Activated CD4-positive, alpha-beta T cell treated with anti-CD3 and anti-CD28 coated beads, Interleukin-2, amount 10 ng/mL, durations not matched to agents 7 days and 5 days (primary cell): ENCODE measurements at places on chromosomes 1 and 21.

DNA sequence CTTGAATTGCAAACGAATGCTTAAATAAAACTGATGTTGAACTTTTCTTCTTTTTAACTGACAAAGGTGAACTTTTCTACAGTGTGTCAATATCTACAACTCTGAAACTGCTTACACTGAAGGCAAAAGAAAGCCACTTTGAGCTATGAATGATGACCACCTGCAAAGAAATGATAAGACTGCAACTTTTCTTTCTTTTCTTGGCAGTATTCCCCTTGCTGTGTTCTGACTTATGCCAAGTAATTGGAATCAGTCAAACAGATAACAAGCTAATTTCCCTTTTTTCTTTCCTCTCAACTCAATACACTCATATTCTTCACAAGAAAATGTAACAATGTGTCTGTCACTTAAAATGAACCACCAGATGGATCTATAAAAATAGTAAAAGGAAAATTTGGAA, 588.1 kb upstream of the BRINP3 start:
- no peak for DNase-seq

DNA sequence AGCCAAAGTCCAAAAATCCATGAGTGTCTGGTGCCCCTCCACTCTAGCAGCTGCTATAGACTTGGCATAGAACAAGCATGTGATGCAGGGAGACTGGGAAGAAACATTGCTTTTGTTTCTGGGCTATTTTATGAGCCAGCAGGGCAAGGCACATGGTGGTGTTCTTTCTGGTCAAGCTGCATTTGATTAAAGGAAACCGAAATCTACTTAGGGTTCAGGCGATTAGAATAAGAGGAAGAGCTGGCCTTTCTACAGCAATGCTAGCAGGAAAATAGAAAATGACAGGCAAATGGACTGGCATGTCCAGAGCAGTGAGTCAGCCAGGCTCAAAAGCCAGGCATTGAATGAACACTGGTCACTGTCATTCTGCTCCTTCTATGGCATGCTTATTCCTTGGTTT, 28.5 kb upstream of the ARHGAP29 start:
- no peak for DNase-seq

DNA sequence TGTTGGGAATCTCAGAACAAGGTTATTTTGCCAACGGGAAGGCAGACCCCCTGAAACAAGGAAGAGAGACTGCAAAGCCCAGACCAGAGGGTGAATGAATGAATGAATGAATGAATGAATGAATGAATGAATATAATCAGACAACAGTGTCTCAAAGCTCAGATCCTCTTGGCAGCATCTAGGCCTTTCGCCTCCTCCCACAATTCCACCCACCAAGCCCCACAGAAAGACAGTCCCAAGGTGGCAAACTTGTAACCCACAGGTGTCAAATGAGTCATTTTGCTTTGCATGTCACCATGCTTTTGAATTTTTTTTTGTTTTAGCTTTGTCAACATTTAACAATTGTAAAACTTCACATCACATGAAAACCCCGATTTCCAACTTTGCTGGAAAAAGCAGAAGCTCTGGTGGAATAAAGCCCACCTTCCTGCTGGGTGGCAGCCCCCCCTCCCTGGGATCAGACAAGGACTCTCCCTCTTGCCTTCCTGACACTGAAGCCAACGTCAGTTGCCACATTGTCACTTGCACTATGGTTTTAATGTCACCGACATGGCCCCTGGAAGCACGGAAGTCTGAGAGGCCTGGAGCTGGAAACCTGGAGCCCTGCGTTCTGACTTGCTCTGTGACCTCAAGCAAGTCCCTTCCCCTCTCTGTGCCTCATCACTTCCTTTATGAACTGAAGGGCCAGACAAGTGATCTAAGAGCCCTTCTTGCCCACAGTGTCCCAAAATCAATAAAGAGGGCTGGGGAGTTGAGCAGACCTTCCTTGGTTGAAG, 134.6 kb upstream of the RUNX3 start:
- DNase-seq, result no peak

DNA sequence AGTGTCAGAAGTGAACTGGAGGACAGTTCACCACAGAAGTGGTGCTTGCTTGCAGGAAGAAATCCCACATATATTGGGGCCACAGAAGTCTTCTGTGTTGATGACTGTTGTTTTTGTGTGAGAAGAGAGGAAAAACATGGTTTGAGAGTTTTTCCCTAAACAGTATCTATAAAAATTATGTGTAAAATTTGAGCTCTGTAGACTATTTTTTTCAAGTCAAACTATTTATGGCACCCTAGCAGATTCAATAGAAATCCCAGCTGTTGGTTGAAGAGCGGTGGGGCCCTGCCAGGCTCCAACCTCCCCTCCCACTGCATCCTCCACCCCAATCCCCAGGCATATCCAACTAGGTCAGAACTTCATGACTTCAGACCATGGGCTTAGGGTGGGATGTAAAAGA, 61.6 kb downstream of the NTPCR start:
- no peak for DNase-seq

DNA sequence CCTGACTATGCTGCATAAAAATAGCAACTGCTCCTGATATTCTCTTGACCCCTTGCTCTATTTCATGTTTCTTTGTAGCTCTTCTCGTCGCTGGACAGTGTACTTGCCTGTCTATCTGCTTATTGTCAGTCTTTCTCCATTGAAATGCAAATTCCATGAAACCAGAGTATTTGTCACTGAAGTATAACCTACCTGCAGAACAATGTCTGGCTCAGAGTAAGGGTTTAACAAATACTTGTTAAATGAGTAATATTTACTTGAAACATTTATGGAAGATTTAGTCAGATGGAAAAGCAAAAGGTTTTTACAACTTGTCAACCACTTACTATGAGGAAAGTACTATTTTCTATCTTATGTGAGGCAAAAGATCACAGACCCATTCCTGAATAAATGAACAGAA, 19.9 kb upstream of the ERICH3 start:
- no peak for DNase-seq

DNA sequence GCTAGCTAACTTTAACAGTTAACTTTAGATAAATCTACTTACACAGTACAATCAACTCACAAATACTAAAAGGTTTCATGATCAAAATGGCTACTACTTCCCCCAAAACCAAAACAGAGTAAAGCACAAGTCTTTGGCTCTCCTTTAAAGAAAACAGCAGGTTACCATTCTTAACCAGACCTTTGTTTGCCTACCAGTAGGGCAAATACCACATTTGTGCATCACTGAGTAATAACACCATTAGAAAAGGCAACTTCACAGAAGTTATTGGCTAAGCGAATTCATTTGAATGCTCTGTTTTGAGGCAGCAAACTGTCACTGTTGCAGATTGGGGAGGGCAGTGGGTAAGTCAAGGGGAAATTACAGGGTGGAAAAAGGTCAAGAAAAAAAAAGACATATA, 17.3 kb upstream of the SERPINC1 start:
- DNase-seq, result no peak

DNA sequence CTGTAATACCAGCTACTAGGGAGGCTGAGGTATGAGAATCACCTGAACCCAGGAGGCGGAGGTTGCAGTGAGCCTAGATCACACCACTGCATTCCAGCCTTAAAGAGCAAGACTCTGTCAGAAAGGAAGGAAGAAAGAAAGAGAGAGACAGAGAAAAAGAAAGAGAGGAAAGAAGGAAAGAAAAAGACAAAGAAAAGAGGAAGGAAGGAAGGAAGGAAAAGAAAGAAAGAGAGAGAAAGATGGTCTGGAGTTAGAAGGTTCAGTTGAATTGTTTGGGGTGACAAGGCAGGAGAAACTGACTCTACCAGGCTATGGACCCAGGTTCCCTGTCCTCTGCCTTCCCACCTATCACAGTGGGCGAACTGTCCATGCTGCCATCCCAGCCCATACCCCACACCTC, 27.4 kb upstream of the PIK3CD start:
- DNase-seq, result no peak

DNA sequence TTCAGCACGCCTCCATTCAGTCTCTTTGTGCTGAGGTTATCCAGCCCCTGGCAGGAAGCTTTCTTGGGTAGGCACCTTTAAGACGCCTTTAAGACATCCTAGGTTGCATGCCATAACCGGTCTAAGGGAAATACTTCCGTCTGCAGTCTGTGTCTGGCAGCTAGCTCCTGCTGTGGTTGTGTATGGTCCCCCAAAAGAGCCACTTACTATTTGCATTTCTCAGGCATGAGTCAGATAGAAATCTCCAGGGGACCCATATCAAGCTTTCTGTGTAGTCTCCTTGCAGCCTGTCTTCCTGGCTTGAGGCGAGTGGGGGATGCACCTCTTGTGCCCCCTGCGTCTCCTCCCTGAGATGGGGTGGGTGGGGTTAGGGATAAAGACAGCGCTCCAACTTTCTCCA, 10.0 kb upstream of the RYR2 start:
- DNase-seq, result no peak

DNA sequence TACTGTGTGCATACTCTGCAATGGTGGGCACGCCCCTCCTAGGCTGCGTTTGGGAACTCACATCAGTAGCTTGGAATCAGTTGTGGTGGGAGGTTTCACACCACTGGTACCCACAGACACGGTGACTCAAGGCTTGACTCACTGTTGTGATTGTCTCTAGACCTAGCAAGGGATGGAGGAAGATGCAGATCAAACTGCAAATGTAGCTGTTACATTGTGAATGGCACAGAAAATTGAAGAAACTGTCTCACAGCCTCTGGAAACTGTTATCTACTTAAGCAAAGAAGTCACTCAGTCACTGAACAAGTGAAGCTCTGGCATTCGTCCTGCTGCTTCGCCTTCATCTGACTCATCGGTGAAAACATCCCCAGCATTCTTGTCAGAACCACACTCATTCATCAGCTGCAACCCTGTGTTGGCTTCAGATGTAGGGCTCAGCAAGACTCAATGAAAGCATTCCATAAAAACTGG, 59.5 kb downstream of the POFUT2 start:
- DNase-seq, result peak; percentile 63

DNA sequence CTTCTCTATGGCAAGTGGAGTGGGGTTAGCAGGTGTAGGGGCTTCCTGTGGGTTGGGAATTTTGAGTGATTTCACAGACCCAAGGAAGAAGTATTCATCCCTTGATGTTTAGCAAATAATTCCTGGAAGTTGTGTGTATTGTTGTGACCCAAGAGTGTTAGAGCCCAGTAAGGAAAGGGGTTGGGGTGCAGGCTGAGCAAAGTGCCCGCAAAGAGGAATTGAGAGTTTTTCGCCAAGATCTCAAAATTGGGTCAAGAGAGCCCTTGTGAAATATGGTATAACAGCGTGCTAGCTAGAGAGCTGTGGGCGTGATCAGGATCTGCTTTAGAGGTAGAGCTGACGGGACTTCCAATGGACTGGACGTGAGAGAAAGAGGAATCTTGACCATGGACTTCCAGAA, 73.0 kb upstream of the LAPTM5 start:
- no peak for DNase-seq

GRCh38 chr1:7026169-7026568, 240.9 kb downstream of the CAMTA1 start:
- no peak for DNase-seq

DNA sequence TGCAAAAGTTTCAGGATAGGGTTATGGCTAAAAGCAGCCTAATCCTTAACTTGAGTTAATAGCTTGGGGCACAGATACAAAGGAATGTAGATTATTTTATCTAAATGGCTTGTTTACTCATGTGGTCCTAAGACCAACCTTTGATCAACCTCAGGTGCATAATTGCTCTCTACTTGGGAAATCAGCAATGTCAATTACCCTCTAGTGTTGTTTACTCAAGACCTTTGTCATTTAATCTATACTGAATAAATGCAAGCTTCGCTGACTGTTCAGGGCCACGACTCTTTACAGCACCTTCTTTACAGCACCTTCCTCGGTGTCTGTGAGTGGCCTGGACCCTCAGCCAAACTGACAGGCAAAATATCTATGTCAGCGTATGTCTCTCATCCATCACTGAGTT, 217.5 kb upstream of the MAP1LC3C start:
- no peak for DNase-seq

GRCh38 chr1:171344473-171344820, 30.5 kb downstream of the FMO4 start:
- DNase-seq, result no peak

- no peak for DNase-seq
Observed at GRCh38 chr1:115183721-115184259, 94.5 kb upstream of the TSPAN2 start.

DNA sequence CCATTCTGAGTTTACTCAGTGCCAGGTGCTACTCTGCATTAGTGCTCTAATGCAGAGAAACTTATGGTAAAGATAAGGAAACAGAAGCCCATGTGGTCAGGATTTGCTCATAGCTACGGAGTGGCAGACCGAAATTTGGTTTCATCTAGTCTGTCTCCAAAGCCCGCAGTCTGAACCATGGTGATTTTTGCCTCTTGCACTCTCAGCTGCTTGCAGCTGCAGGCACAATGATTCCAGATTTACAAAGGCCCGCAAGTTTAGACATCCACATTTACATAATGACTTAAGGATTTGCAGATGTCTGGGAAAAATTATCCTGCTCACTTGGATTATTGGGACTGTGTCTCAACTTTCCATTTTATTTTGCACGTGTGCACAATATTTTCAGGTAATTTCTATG, 161.3 kb upstream of the KCNJ6 start:
- DNase-seq, result no peak

DNA sequence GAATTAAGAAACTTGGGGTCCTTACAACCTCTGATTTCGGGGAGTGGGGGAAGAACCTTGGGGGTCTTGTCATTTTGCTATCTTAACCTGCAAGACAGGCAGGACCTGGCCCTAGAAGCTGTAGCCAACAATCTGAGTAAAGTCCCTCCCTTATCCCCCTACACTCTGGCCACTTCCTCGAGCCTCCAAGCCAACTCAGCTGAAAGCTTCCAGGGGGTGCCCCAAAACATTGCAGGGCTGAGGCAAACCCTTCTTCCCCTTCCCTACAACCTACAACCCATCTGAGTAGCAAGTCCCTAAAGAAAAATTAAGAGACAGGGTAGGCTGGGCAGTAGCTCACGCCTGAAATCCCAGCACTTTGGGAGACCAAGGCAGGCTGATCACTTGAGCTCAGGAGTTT, 5.0 kb downstream of the CERS2 start:
- DNase-seq, result no peak

DNA sequence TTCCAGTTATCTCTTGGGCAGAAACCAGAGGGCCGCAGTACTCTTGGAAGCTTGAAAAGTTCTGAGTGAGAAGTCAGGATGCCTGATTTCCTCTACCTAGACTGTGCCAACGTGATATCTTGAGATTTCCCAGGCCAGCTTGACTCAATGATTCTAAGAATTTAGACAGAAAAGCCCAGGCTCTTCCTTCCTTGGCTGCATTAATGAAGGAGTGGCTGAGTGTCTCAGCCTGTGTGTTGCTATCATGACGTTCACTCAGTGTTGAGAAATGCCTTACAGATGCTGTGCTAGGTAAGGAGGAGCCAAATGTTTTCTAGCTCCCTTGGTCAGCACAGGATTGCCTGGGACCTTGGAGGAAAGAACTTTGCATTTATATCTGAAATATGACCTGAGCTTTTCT, 454.1 kb upstream of the USP24 start:
- DNase-seq, result no peak

- no peak for DNase-seq
Observed at GRCh38 chr1:70327306-70328076, 27.0 kb downstream of the ANKRD13C start.

DNA sequence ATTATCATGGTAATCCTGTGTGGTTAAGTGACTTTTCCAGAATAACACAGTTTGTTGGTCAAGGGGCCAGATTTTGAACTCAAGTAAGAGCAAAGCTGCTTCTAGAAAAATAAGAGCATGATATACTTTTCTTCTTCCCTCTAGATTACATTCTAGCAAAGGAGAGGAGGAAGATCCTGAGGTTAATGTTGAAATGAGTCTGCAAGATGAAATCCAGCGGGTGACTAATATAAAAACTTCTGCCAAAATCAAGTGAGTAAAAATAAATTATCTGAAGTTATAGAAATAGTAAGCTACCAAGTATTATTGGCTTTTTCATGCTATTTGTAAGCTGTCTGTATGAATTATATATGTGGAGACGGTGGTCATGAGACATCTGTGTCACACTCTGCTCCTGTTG, 12.8 kb downstream of the WDR3 start:
- DNase-seq, result no peak
